ENCODE measurements at places on chromosomes 13 and 19.
A peak's percentile ranks its signal among the peaks of the same experiment; 100 is the strongest.

GRCh38 chr13:113654591-113655345 lies 3.2 kb downstream of the ATP4B start:
- no peak for DNase-seq

DNA sequence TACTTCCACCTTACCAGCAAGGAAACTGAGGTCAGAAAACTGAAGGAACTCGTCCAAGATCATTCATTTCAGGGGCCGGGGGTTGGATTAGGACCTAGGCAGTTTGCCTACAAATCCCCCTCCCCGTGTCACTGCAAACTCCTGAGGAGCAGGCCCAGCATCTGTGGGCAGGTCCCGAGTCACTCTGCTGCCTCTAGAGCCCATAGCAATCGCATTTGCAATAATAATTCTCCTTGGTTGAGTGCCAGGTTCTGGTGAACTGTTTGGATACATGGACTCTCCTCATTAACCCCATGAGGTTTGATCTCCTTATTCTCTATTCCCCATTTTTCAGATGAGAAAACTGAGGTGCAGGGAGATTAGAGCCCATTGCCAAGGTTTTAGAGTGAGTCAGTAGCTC lies 903 bp downstream of the PIN1 start:
- no peak for DNase-seq

GRCh38 chr19:32676186-32676894 lies 692 bp downstream of the RGS9BP start:
- peak; percentile 21 for DNase-seq

GRCh38 chr13:27790523-27790922 lies 1.8 kb upstream of the GSX1 start:
- no peak for DNase-seq

GRCh38 chr19:52453324-52454094 lies at the start of gene ZNF578:
ZNF578 (plus strand) TSS chr19:52453553; CDS start chr19:52501846, 48,293 bp downstream.
- DNase-seq, result peak; percentile 64

DNA sequence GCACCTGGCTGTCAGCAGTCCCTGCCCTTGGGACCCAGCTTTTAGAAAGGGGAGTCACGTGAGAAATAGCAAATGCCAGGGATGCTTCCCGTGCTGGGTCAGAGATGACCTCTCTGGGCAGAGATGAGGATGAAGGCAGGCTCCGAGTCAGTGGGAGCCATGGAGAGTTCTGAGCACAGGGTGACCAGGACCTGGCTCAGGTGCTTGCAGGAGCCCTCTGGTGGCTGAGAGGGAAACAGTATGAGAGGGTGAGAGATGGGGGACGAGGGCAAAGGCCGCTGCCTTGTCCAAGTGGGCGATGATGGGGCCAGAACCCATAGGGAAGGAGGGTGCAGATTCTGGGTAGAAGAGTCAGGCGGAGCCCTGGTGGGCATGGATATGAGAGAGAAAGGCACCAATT lies 15.8 kb downstream of the TMED1 start:
- DNase-seq, result no peak

DNA sequence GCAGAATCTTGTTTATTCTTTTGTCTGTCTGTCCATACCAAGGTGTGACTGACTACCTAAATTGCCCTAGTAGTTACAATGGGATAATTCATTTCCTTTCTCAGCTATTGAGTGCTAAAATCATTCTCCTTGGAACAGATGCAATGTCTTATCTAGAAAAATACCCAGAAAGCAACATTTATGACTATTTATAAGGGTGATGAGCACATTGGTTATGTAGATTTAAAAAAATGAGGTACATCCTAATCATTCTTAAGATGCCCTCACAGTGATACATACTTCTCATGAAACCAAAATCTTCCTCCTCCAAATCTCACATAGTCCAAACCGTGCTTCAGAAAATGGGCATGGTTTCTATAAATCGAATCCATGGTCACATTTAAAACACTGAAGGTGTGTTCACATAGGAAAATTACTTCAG lies 11.6 kb upstream of the UBE2L5 start:
- DNase-seq, result no peak

- DNase-seq, result peak; percentile 50
These were observed 23.5 kb upstream of the LAIR1 start for GRCh38 chr19:54387991-54388801.

DNA sequence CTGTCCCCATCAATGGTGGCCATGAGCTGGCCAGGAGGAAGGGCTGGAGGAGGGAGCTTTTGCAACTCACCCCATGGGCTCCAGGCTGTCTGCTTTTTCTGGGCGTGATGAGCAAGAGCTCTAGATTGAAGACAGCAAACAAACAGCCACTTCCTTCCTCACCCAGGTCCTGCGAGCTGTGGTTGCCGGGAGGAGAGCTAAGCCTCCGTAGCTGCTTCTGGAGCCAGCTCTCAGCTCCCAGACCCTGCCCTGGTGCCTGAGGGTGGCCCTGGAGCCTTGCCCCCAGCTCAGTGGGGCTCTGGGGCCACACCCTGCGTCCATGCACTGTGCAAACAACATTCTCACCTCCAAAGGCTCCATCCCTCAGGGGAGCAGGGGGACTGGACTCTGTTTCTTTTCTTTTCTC lies 6.2 kb downstream of the MYO1F start:
- DNase-seq, result peak; percentile 31
